Mucosa of gallbladder (tissue), 1 donor: ENCODE measurements at places on chromosomes 5 and 9.

DNA sequence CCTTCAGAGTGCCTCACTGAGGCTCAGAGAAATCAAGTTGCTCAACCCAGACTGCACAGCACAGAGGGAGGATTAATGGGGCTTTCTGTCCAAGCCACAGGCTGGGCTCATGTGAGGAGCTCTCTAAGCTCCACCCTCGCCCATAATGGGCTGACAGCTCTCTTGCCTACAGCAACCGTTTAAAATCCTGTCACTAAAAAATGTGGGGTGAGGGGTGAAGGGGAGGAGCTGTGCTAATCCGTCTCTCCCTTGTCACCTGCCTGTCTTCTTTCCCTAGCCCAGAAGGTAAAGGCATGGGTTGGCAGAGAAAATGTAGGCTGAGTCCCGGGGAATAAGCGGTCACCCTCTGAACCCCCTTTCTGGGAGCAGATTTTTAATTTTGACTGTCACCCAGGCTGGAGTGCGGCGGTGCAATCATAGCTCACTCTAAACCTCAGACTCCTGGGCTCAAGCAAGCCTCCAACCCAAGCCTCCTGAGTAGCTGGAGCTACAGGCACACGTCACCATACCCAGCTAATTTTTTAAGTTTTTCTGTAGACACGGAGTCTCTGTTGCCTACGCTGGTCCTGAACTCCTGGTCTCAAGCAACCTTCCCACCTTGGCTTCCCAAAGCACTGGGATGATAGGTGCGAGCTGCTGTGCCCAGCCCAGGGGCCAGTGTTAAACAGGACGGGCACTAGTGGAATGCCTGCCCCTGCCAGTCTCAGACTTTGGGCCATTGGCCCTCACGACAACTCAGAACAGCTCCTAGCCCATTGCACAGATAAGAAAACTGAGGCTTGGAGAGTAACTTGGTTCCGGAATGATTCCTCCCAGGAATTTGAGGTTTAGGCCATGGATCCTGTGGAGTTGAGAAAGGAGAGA lies 89.5 kb downstream of the LMX1B start:
- no peak for DNase-seq

DNA sequence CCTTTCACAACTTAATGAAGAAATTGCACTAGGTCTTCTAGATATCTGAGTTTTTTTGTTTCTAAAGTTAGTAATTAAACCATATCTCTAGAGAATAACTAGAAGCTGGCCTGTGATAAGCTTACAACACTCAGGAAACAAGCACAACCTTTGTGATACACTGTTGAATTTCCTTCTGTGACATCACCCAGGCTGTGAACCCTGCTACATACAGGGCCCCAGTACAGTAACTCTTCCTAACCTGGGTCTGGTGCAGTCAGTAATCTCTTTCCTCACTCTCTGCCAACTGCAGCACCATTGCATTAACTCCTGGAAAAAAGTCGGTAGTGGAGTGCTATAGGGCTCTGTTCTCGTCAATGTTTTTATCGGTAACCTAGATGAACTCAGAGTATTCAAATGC lies 10.6 kb upstream of the IGFBPL1 start:
- DNase-seq, result peak; percentile 51

- no peak for DNase-seq
Measured at GRCh38 chr5:39055768-39056398, 18.3 kb downstream of the RICTOR start.

- DNase-seq, result no peak
Measured at GRCh38 chr5:43041110-43041668, 1.1 kb upstream of the ANXA2R start.
